SK-N-SH (cell line): ENCODE measurements at places on chromosomes 5 and 9.

GRCh38 chr5:138876811-138877210 lies 1.7 kb upstream of the LRRTM2 start:
- no peak for DNase-seq

DNA sequence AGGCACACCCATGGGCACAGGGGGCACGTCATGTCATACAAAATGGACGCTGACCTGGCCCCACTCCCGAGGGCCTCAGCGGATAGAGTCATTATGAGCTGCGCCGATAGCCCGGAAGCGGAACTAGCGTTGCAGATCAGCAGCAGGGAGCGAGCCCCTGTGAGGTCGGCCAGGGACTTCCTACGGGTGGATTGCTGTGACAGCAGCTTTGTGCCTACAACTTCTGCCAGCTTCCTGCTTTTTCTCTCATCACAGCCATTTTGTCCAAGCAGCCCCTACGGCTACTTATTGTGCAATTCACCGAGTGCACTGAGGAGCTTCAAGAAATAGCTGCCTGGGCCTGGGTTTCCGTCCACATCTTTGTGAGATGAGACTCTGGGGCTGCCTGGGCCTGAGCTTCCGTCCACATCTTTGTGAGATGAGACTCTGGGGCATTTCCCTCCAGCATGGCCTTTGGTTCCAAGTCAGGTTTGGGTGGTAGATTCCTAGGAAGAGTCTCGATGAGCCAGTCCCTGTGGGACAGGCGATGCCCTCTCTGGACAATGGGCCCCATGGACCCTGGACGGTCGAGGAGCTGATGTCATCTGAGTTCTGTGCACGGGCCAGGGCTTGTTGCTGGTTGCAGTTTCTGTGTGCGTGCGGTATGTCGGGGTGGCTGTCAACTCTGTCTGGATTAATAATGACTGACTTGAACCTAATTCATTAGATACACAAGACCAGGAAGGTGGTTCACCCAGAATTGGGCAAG lies 67.0 kb upstream of the GNE start:
- no peak for DNase-seq

DNA sequence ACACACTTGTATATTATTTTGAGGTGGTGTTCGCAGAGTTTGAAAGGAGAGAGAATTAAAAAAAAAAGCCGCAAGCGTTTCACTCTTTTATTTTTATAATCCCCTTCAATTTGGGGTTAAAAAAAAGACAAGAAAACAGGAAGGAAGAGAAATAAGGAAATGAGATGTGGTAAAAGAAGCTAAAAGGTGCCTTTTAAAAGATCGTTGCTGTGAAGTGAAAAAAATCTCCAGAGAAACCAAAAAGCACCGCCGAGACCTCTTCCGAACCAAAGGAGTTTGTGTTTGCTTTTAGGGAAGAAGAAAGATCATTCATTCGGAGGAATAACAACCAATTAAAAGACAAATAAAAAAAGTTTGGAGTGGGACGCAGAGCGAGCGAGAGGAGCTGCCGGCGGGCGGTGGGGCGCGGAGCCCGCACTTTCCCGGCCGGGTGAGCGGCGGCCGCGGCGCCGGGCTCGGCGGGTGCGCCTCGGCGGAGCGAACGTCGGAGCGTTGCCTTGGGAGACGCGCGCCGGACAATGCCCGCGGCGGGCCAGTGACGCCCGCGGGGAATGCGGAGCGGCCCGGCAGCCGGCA lies 355 bp downstream of the TLE4 start:
- DNase-seq, result no peak

DNA sequence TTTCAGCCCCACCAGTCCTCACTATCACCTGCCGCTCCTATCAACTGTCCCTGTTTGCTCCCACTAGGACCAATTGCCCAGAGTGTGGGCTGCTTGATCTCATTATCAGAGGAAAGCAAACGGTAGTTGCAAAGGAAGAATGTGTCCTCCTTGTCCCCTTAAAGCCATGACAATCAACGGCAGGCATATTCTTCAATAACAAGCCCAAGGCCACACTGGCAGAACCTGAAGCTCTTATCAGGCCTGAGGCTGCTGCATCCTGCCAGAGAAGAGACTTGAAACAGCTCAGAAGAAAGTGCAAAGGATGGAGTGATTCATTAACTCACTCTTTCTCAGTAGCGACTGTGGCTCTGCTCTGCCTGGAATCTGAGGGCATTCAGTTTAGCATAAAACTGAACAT lies 39.2 kb upstream of the MAN2A1 start:
- DNase-seq, result no peak

GRCh38 chr5:54519509-54519876 lies 1.9 kb downstream of the SNX18 start:
- no peak for DNase-seq

- DNase-seq, result no peak
These were observed 16.2 kb upstream of the PTGS1 start for GRCh38 chr9:122354536-122355199.

GRCh38 chr5:172444110-172444510 lies 10.2 kb downstream of the SH3PXD2B start:
- no peak for DNase-seq

GRCh38 chr5:119290161-119290569 lies 65.7 kb upstream of the TNFAIP8 start:
- no peak for DNase-seq

- no peak for DNase-seq
These were observed 979.1 kb upstream of the CTNND2 start for GRCh38 chr5:12883395-12883794.

GRCh38 chr5:147763791-147764525 lies 18.6 kb downstream of the JAKMIP2 start:
- no peak for DNase-seq

- no peak for DNase-seq
These were observed 298.2 kb downstream of the MAN2A1 start for GRCh38 chr5:109987970-109988369.
